ENCODE measurements at places on chromosomes 11 and 22. TPM values are rescaled to one million over a fixed set of nuclear protein-coding genes. Genes with fewer than 3 reads are reported as not detected.

DNA sequence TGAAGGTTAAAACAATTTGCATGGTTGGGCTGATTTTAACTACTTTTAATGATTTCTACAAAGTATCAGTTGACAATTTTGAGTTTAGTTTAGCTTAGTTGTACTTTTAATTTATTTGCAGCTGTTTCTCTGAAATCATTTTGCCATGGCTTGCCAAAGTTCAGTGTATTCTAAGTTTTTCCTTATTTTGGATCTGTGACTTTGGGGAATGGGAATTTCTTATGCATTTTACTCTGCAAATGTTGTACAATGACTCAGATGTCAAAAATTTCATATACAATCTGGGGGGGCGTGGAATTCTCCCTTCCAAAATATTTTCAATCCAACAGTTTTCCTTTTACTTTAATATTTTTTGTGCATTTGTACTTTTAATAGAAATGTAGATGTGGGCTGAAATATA lies 8.9 kb upstream of the DCHS1 start:
- no peak overlapping the region for H3K27ac ChIP-seq
- H3K4me3 ChIP-seq = no peak overlapping the region
- no peaks in the 10 kb centered on the region for H3K27me3 ChIP-seq
- H3K4me1 ChIP-seq = peaks cover 13% of the 10 kb centered on the region

DNA sequence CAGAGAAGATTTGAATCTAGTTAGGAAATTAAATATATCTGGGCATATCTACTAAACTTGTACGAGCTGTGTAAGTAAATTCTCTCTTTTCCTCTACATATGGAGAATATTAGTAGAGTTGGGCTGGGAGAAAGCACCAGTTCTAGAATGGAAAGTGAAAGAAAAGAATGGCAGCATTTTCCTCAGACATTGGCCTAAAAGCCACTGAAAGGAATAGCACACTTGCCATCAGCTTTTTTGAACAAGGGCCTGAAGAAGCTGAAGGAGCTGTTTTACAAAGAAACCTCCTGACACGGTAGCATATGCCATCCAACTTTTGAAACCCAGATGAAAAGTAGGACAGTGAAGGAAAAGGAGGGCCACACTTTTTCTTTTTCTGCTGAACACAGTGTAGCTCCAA lies 1563.7 kb upstream of the TENM4 start:
- no peaks in the 10 kb centered on the region for H3K4me1 ChIP-seq
- H3K27ac ChIP-seq = no peak overlapping the region
- no peak overlapping the region for H3K4me3 ChIP-seq
- no peak for DNase-seq
- no peaks in the 10 kb centered on the region for H3K36me3 ChIP-seq
- H3K27me3 ChIP-seq = no peaks in the 10 kb centered on the region

DNA sequence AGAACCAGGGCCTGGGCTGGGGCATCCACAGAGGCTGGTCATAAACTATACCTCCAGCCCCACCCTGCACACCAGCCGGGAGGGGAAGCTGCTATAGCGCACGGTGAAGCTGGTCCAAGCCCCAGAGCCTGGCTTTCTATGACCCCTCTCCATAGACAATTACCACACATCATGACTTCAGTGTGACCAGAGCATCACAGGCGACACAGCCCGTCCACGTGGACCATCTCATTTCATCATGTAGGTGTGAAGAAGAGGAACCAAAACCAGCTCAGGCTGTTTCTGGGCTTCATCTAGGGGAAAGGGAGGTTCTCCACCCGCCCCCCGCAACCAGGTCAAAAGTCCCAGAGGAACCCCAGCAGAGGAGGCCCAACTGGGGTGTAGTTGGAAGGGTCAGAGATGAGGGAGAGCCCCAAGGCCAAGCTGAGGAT lies 3.0 kb downstream of the CXCR5 start:
- peak overlapping the region; percentile 16 for H3K4me3 ChIP-seq
- no peak overlapping the region for H3K27ac ChIP-seq
- no peaks in the 10 kb centered on the region for H3K36me3 ChIP-seq

DNA sequence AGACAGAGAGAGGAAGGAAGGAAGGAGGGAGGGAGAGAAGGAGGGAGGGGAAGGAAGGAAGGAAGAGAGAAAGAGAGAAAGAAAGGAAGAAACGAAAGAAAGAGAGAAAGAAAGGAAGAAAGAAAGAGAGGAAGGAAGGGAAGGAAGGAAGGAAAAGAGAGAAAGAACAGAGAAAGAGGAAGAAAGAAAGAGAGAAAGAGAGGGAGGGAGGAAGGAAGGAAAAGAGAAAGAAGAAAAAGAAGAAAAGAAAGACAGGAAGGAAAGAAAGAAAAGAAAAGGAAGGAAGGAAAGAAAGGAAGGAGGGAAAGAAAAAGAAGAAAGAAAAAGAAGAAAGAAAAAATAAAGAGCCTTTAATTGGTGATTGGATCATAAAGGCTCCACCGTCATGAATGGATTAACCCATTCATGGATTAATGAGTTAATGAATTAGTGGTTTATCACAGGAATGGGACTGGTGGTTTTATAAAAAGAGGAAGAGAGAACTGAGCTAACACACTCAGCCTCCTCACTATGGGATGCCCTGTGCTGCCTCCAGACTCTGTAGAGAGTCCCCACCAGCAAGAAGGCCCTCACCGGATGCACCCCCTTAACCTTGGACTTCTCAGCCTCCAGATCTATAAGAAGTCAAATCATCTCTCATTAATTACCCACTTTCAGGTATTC lies 9.0 kb upstream of the PLAAT2 start:
- no peak overlapping the region for H3K4me3 ChIP-seq
- peaks cover 17% of the 10 kb centered on the region for H3K4me1 ChIP-seq
- H3K27me3 ChIP-seq = no peaks in the 10 kb centered on the region
- DNase-seq = no peak

DNA sequence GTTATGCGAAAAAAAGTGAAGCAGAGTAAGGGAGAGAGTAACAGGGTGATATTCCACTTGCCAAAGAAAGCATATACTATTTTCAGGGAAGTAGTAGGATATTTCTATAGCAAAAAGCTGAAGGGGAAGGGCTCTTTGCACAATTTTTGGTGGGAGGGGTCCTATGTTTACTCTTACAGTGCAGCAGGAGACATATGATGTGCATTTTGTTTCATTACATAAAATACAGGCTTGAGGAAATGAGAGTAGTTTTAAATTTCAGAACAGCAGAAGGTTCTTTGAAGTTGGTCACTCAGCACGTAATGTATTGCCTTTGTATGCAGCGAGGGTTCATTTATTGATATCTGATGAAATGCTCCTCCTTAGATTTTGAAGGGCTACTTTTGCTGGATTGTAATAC lies 3.1 kb upstream of the PIK3IP1 start:
- H3K36me3 ChIP-seq = peaks cover 14% of the 10 kb centered on the region
- no peaks in the 10 kb centered on the region for H3K27me3 ChIP-seq
- H3K4me3 ChIP-seq = no peak overlapping the region
- peaks cover 41% of the 10 kb centered on the region for H3K4me1 ChIP-seq
- DNase-seq = no peak

DNA sequence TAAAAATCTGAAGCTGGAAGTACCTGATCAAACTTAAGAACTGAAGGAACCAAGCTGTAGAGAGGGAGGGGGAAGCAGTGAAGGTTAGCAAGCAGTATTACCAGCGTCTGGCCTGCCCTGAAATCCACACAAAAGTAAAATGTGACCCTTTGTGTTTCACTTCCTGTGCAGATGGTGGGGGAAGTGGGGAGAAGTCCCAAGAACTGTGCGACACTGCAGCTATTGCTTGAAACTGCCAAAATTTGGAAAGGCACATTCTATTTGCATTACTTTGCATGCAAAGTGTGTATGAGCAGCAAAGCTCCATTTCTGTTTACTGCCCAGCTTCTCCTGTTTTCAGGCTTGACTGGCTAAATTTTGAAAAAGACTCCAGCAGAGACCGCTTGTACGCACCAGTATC lies 72.1 kb upstream of the BMAL1 start:
- peaks cover 6% of the 10 kb centered on the region for H3K4me1 ChIP-seq
- H3K36me3 ChIP-seq = no peaks in the 10 kb centered on the region

- no peak for DNase-seq
- no peaks in the 10 kb centered on the region for H3K4me1 ChIP-seq
- no peak within 1 kb of the TSS for H3K27ac ChIP-seq
- H3K27me3 ChIP-seq = no peaks in the 10 kb centered on the region
- H3K36me3 ChIP-seq = no peaks in the 10 kb centered on the region
- no peak within 1 kb of the TSS for H3K4me3 ChIP-seq
These were observed at the start of gene MPPED2 for GRCh38 chr11:30586251-30587144. Gene MPPED2 (minus strand): TSS chr11:30586353. CDS start chr11:30580373, 5,980 bp downstream.

DNA sequence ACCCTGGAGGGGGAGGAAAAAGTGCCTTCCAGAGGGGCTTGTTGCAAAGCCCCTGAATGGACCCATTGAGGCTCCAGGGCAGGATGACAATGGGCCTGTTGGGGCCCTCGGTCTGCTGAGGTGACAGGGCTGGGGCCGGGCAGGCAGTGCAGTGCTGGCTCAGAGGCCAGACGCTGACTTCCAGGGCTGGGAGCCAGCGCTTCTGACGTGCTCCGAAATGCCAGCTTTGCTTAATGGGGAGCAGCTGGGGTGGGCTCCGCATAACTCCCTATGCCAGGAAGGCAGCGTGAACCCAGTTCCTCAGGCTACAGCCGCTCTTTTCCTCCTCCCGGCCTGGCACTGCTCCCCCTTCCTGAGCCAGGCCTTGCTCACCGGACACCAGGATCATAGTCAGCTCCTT lies 17.7 kb downstream of the NAV2 start:
- H3K27ac ChIP-seq = no peak overlapping the region
- no peaks in the 10 kb centered on the region for H3K4me1 ChIP-seq
- no peaks in the 10 kb centered on the region for H3K27me3 ChIP-seq
- no peak overlapping the region for H3K4me3 ChIP-seq

- H3K36me3 ChIP-seq = no peaks in the 10 kb centered on the region
- H3K4me3 ChIP-seq = no peak overlapping the region
- no peaks in the 10 kb centered on the region for H3K4me1 ChIP-seq
- H3K27me3 ChIP-seq = no peaks in the 10 kb centered on the region
- no peak for DNase-seq
These were observed 28.3 kb upstream of the MS4A6A start for GRCh38 chr11:60211206-60211605.

DNA sequence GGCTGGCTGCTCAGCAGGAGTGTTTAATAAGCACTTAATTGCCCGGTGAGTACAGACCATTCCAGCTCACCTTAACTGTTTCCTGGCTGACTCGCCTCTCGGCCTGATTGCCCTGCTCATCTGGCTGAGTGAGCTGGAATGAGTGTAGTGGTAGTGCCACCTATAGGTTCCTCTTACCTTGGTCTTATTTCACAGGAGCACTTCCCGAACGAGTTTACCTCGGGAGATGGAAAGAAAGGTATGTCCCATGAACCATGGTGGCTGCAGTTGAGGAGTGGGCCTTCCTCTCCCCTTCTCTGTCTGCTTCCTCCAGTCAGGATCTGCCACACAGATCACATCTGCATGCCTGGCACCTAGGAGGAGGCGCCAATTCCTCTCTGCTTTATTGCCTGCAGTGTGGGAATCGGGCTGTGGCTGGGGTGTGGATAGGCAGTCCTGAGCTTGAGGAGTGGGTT lies 26.7 kb downstream of the UPB1 start:
- peak; percentile 18 for DNase-seq
- H3K4me3 ChIP-seq = no peak overlapping the region
- no peaks in the 10 kb centered on the region for H3K36me3 ChIP-seq
- H3K27ac ChIP-seq = no peak overlapping the region

GRCh38 chr11:128688031-128688713 lies 5.7 kb upstream of the FLI1 start:
- H3K36me3 ChIP-seq = no peaks in the 10 kb centered on the region
- H3K27ac ChIP-seq = no peak overlapping the region
- H3K4me3 ChIP-seq = no peak overlapping the region

GRCh38 chr22:40014667-40015248 lies 20.0 kb downstream of the FAM83F start:
- no peak overlapping the region for H3K27ac ChIP-seq
- DNase-seq = no peak
- peaks cover 6% of the 10 kb centered on the region for H3K4me1 ChIP-seq
- no peaks in the 10 kb centered on the region for H3K36me3 ChIP-seq
- no peaks in the 10 kb centered on the region for H3K27me3 ChIP-seq

- no peaks in the 10 kb centered on the region for H3K27me3 ChIP-seq
- no peak overlapping the region for H3K27ac ChIP-seq
- H3K4me3 ChIP-seq = no peak overlapping the region
These were observed 5.4 kb downstream of the INPP5J start for GRCh38 chr22:31128156-31128555.

- no peak overlapping the region for H3K27ac ChIP-seq
- H3K4me1 ChIP-seq = no peaks in the 10 kb centered on the region
- no peak for DNase-seq
- H3K36me3 ChIP-seq = no peaks in the 10 kb centered on the region
- H3K27me3 ChIP-seq = no peaks in the 10 kb centered on the region
- H3K4me3 ChIP-seq = no peak overlapping the region
These were observed 5.6 kb downstream of the CLDN5 start for GRCh38 chr22:19518635-19519034.

DNA sequence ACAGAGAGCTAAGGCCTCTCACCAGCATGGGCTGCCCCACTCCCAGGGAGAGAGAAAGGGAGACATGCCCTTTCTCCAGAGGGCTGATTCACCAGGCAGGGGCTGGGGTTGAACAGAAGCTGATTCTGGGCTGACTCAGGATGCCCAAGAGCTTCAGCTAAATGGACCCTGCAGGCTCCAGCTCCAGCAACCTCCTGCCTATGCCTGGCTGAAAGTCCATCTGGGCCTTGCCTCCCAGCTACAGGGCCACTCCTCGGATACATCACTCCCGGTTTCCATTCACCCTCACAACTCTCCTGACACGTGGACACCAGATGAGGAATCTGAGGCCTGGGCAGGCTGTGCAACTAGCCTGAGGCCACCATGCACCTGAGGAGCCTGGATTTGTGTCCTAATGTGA lies 215.5 kb downstream of the BUD13 start:
- no peaks in the 10 kb centered on the region for H3K27me3 ChIP-seq
- H3K4me3 ChIP-seq = no peak overlapping the region
- no peak overlapping the region for H3K27ac ChIP-seq
- no peak for DNase-seq

Gene IL17REL
- not detected for total RNA-seq

Gene DERL3
- 1.6 TPM for total RNA-seq

Gene DEUP1
- not detected for total RNA-seq

Gene GAS2L1
- not detected for total RNA-seq

Gene APOL6
- total RNA-seq = 41.7 TPM

Gene TTC28
- 4.2 TPM for total RNA-seq

Gene SCO2
- total RNA-seq = 5.5 TPM

Gene FJX1
- 0.15 TPM for total RNA-seq

Measured in naive thymus-derived CD4-positive, alpha-beta T cell (primary cell).